Activated CD8-positive, alpha-beta T cell treated with anti-CD3 and anti-CD28 coated beads for 36 hours (primary cell): ENCODE measurements at places on chromosomes 6 and 20.

- no peaks in the 10 kb centered on the region for H3K4me1 ChIP-seq
- no peak for DNase-seq
- H3K27me3 ChIP-seq, result no peaks in the 10 kb centered on the region
Measured at GRCh38 chr20:32603046-32603726, 18.1 kb upstream of the NOL4L start.

DNA sequence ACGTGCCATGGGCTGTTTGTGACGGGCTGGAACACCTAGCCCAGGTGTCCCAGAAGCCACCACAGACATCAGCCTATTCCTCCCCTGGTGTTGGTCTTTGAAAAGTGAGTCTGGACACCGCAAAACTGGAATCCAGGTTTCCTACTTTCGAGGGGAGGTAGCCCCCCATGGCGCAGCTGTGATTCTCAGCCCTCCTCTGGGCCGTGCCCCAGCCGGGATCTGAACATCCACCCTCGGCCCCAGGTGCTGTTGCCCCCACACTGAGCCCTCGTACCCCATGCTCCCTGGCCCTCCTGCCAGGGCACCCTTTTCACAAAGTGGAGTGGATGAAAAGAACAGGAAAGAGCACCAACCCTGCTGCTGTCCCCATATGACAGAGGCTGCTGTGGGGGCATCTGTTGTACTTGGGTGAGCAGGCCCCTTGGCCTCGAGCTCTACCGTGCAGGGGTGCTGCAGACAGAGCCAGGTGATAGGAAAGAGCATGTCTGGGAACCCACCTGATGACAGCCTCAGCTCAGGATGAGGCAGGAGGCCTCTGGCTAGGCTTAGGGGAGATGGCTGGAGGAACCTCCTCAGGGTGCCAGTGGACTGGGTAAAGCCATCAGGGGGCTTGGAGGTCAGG lies 18.8 kb upstream of the MAS1L start:
- no peak overlapping the region for H3K27ac ChIP-seq
- DNase-seq, result no peak
- peaks cover 7% of the 10 kb centered on the region for H3K27me3 ChIP-seq
- no peak overlapping the region for H3K4me3 ChIP-seq

- no peak overlapping the region for H3K27ac ChIP-seq
- peaks cover 3% of the 10 kb centered on the region for H3K4me1 ChIP-seq
- no peaks in the 10 kb centered on the region for H3K36me3 ChIP-seq
- peaks cover 42% of the 10 kb centered on the region for H3K27me3 ChIP-seq
Measured at GRCh38 chr6:167797011-167797471, 29.7 kb upstream of the AFDN start.

DNA sequence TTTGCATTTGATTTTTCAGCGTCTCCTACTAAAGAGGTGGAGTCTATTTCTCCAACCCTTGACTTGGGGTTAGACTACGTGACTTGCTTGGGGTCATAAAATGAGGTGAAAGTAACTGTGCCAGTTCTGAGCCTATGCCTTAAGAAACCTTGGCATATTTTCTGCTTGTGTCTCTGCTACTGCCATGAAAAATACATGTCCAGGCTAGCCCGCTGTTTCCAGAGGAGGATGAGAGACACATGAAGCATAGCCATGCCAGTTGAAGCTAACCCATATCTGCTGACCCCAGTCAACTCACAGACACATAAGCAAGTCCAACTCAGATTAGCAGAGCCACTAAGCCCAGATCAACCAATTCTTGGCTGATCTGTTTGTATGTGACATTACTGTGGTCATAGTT lies 38.7 kb downstream of the SCP2D1 start:
- H3K4me3 ChIP-seq, result no peak overlapping the region
- no peak overlapping the region for H3K27ac ChIP-seq
- H3K4me1 ChIP-seq, result no peaks in the 10 kb centered on the region
- H3K36me3 ChIP-seq, result no peaks in the 10 kb centered on the region

GRCh38 chr20:57680131-57680716 lies 29.6 kb downstream of the PMEPA1 start:
- H3K27ac ChIP-seq, result peak overlapping the region; percentile 13
- DNase-seq, result peak; percentile 32
- no peaks in the 10 kb centered on the region for H3K36me3 ChIP-seq
- H3K4me3 ChIP-seq, result no peak overlapping the region
- H3K4me1 ChIP-seq, result peaks cover 32% of the 10 kb centered on the region

DNA sequence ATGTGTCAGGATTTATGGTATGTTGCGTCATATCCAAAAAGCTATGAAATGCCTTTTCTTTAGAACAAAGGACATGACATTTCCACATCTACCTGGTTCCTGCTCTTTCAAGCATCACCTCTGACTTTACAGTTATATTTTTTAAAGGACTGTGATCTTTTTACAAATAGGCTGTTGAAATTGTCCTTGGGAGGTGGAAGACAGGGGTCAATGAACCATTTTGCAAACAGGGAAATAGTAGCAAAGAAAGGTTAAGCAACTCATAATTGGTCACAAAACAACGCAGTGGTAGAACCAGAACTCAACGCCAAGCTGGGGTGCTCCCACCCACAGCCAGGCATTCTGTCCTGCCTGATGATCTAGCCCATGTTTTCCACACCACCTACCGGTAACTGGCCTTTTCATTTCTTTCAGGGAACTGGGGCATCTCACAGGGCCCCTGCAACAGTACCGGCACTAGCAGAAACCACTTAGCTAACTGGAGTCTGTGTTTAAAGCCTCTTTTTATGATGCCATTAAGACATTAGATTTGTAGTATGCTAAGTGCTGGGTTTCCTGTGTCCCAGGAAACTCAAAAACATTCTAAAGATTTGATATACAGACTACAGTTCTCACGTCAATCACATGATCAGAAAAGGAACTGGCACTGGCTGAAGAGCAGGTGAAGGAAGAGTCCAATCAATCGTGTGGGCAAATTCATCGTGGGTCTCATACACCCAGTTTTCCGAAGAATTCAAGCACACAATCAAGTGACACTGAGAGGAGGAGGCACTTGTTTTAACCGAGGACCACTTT lies 13.9 kb downstream of the ZNF217 start:
- H3K36me3 ChIP-seq, result peaks cover 77% of the 10 kb centered on the region
- H3K27ac ChIP-seq, result peak overlapping the region; percentile 94
- peak overlapping the region; percentile 90 for H3K4me3 ChIP-seq
- H3K27me3 ChIP-seq, result no peaks in the 10 kb centered on the region

DNA sequence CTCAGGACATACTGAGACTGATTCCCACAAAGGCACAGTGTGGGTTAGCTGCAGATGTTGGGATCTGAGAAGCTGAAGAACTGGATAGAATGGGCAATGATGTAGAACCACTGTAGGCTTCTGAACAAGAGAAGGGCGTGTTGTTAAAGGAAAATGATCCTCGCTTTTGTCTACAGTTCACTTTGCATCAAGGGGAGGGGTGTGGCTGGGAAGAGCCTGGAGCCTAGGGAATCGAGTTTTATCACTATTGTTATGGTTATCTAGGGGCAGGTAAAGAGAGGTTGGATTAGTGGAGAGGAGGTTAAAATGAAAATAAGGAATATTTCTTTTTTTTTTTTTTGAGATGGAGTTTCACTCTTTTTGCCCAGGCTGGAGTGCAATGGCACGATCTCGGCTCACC lies 768.1 kb downstream of the KIF16B start:
- no peak overlapping the region for H3K4me3 ChIP-seq
- H3K4me1 ChIP-seq, result no peaks in the 10 kb centered on the region
- no peak overlapping the region for H3K27ac ChIP-seq
- no peaks in the 10 kb centered on the region for H3K36me3 ChIP-seq

GRCh38 chr6:13290335-13290734 lies 38.0 kb downstream of the TBC1D7 start:
- H3K4me1 ChIP-seq, result no peaks in the 10 kb centered on the region
- H3K27ac ChIP-seq, result no peak overlapping the region
- no peaks in the 10 kb centered on the region for H3K27me3 ChIP-seq
- H3K4me3 ChIP-seq, result no peak overlapping the region
- no peak for DNase-seq

DNA sequence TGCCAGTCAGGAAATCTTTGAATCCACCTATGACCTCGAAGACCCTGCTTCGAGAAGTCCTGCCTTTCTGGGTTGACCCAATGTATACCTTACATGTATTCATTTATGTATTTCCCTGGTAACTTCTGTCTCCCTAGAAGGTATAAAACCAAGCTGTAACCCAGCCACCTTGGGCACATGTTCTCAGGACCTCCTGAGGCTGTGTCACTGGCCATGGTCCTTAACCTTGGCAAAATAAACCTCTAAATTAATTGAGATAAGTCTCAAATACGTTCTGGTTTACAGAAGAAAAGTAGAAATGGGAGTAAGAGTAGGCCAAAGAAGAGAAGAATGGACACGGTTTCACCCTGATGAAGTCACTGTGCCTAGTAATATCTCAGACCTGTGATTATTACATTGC lies 30.0 kb upstream of the PPP1R3G start:
- no peaks in the 10 kb centered on the region for H3K4me1 ChIP-seq
- H3K36me3 ChIP-seq, result peaks cover 8% of the 10 kb centered on the region
- H3K27me3 ChIP-seq, result no peaks in the 10 kb centered on the region
- H3K27ac ChIP-seq, result no peak overlapping the region
- no peak for DNase-seq
